ENCODE measurements at places on chromosomes 2 and 18.

DNA sequence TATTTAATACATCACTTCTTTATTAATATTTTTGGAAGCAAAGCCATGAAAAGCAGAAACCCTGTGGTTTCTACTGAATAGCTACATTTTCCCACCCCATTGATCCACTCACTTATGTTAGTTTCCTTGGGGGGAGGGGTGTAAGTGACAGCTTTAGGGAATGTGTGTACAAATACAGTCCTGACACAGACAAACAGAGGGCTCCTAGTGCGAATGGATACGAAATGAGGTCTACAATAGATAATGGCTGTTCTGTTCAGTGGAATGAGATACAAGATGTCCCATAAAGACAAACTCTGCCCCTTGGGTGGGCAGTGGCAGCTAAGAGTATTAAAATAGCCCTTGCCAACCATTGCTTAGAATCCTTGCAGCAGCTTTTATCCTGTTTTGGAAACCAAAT is 312.9 kb downstream of the NCKAP5 start:
- DNase-seq, result no peak

- no peak for DNase-seq
Measured at GRCh38 chr2:61785583-61785982, 68.3 kb downstream of the FAM161A start.

- no peak for DNase-seq
Measured at GRCh38 chr2:140154706-140155105, 1374.5 kb upstream of the NXPH2 start.

GRCh38 chr2:23380562-23381065 is 4.4 kb upstream of the KLHL29 start:
- no peak for DNase-seq

- DNase-seq, result no peak
Measured at GRCh38 chr2:1219901-1220573, 193.2 kb upstream of the TPO start.

DNA sequence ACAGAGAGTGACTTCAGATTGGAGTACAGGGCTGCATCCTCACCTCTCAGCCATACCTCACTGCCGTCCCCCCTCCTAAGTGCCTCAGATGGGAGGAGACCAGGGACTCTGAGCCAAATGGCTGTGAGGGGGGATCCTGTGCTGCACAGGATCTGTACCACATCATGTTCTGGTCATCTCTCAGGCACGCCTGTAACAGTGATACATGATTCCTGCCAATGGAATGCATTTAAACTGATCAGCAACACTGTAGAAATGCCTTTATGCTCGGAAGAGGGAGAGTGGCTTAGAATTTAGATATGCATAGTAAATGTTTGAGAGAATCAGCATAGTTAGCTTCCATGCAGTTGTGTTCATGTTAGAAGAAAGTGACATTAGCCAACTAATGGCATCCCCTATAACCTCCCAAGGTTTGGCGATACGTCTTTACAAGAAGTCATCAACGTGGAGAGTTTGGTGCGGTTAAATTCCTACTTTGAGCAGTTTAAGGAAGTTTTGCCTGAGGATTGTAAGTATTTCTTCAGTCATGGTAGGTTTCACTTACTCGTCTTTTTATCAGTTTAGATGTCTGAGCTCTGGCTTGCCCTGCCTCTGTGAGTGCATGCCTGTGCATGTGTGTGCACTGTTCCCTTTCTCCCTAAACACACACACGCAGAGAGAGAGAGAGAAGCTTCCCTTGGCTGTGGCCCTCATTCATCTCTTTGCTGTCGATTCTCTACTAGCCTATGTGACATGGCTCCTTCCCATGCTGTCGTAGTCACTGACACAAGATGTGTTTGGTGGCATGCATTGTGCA is 40.0 kb downstream of the COA5 start:
- no peak for DNase-seq

Measured in effector CD4-positive, alpha-beta T cell (primary cell).